ENCODE measurements at places on chromosomes 12 and 14.

DNA sequence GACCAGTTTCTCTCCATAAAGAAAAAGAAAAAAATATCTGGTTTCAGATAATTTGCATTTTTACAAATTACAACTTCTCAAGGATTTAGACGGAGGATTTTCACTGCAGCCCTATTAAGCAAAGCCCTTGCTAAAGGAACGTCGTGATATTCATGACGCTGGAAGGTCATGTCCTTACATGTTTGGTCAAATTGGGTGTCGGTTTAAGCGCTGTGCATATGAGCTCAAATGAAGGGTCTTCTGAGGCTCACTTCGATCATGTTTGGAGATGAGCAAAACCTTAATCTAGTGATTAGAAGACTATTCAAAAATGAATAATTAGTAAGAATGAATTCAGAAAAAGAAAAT is 67.3 kb upstream of the USP15 start:
- DNase-seq, result no peak

DNA sequence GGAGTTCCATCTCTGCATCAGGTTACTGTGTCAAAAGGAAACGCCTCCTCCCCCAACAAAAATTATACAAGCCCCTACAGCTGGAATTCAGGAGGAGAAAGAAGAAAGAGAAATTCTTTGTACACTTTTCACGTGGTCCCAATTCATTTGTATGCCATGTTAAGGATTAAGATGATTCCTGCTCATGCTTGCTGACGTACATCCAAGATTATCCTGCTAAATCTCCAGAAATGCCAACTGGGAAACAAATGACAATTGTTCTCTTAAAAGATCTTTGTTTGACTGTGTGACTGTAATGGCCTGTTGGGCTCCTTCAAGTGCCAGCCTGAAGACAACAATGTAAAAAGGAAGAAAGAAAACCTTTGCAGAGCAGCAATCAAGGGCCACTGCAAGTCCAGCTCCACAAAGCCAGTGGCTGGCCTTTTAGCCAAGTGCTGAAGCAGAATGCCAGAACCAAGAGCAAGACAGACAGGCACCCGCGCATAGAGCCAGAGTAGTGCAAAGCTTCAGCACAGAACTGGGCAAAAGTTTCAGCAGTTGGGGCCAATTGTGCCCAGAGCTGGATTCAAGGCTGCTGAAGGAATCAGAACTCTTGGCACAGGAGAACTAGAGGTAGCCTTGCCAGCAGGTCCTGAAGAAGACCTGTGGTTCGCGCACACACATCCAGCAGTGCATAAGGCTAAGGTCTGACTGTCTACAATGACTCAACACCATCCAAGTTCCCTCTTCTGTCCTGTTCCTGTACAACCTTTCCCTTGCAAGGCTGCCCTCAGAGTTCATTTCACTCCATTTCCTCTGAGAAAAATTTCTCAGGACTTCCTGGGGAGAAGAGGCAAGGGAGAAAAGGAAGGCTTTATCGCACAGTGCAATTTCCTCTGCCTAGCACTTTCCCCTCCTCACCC is 209.7 kb upstream of the BMP4 start:
- no peak for DNase-seq

- DNase-seq, result no peak
Measured at GRCh38 chr12:85394809-85395208, 114.8 kb downstream of the ALX1 start.

- no peak for DNase-seq
Measured at GRCh38 chr14:34365309-34365915, 96.6 kb downstream of the SPTSSA start.

GRCh38 chr12:9163392-9163791 is 44.8 kb downstream of the PZP start:
- DNase-seq, result no peak

DNA sequence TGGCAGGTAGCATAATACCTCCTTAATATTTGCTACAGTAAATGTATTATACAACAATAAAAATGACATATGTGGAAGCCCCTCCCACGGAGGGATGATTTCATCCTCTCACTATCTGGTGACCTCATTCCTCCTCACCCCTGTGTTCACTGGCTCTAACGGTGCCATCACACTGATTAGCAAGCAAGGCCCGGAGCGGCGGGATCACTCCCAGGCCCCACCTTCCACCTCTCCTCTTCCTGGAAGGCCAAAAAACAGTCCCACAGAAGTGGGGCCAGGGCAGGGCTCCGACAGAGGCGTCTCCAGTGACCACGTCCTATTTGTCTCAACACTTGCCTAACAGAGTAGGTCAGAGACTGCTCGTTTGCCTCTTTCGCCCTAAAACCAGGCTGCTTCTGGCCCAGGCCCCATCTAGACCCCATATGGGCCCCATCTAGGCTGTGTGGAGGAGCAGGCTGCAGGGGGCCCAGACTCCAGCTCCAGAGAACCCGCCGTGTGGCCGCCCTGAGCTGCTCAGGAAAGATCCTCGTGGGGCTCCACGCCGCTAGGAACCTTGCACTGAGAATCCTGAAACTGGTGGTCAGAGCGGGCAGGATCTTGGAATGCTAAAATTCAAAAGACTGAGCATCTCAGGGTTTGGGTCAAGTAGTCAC is 3.7 kb downstream of the SELPLG start:
- no peak for DNase-seq

Data from NCI-H2227 treated with DMSO at 0.1 percent for 48 hours (cell line).